ENCODE measurements at places on chromosomes 4 and X.

- no peak for DNase-seq
Observed at GRCh38 chr4:174066611-174067205, 216.8 kb downstream of the FBXO8 start.

DNA sequence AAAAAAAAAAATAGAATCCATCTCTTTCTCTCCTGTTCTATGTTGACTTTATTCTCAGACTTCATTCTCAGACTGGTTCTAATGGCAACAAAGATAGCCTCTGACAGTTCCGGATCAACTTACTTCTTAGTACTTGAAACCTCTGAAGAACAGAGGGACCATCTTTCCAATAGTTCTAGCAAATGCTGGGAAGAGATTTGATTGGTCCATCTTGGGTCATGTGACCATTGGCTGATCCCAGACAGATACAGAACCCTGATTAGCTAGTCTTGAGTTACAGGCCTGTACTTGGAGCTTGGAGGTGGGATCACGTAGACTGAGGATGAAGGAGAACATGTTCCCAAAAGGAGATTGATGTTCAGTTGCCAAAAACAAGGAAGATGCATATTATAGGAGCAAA, 66.9 kb upstream of the STIM2 start:
- DNase-seq = no peak

DNA sequence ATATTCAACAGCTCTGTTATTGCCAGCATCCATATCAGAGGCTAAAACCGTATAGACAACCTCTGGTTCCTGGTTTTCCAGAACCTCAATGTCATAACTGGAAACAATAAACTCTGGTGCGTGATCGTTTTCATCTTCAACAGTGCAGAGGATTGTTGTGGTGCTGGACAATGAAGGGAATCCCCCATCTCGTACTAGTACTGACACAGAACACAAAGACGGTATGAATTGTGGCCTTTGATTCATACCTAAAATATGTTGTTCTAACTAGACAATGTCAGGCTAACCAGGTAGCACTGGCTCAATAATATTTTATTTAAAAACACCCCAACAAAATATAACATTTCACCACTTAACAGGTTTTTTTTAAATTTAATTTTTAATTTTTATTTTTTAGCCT, 186.9 kb downstream of the DCHS2 start:
- DNase-seq = peak; percentile 13

DNA sequence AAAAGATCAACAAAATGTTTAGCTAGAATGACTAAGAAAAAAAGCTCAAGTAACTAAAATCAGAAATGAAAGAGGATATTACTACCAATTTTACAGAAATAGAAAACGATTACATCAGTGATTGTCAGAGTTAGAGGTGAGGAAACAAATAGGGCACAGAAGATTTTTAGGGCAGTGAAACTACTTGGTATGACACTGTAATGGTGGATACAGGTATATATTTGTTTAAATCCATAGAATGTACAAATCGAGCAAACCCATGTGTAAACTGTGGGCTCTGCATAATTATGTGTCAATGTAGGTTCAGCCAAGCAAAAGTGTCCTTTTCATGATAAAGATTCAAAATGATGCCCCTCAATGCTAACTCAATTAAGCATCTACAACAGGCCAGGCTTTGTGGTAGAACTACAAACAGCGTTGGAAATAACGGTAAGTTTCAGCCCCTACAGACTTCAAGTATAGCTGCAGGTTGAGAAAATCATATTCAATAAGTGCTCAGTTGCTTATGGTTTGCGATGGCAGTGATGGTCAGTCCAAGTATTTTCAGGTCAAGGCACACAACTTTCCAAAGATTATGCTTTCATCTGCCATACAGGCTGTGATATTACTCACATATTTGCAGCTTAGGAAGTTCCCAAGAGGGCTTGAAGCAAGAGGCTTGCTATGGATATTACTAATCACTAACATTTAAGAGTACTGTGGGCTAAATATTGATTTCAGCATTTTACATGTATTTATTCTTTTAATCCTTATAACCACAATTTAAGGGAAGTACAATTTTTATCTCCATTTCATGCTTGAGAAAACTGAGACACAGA, 158.6 kb downstream of the TET2 start:
- no peak for DNase-seq

- DNase-seq = peak; percentile 58
Observed at GRCh38 chr4:105058177-105058812, 88.4 kb upstream of the TET2 start.

- no peak for DNase-seq
Observed at GRCh38 chr4:8312976-8313375, 43.4 kb downstream of the HTRA3 start.

- no peak for DNase-seq
Observed at GRCh38 chrX:55919367-55920221, 202.0 kb downstream of the RRAGB start.

DNA sequence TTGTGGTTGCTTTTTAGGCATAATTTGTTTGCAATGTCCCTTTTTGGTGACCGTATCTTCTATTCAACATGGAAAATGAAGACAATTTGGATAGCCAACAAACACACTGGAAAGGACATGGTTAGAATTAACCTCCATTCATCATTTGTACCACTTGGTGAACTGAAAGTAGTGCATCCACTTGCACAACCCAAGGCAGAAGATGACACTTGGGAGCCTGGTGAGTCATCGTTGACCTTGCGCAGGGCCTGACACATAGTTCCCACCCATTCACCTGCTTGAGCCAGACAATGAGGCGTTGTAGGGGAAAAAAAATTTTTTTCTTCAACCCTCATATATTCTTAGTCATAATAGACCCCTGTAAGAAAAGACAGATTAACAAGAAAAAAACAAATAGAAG, 32.4 kb downstream of the EGF start:
- DNase-seq = peak; percentile 48

- no peak for DNase-seq
Observed at GRCh38 chrX:51862920-51863319, 30.5 kb upstream of the MAGED1 start.

- no peak for DNase-seq
Observed at GRCh38 chr4:120544838-120545237, 377.7 kb downstream of the PRDM5 start.

GRCh38 chr4:10095296-10095991, 21.2 kb downstream of the WDR1 start:
- DNase-seq = peak; percentile 4

DNA sequence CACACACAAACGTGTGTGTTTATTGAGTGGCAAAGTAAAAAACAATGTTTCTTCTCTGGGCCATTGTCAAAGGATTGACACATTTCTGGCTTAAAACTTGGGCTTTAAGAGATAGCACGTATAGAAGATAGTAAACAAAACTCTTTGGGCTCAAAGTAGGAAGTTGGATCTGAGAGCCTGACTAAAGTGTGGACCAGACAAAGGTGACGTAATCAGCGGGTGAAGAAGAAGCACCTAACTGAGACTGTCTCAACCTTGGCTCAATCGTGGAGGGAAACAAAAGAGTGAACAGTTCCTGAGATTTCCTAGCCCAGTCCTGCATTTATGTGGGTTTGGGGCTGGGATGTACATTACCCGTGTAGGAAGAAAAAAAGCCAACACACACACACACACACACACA, 13.7 kb downstream of the PFKFB1 start:
- DNase-seq = no peak

GRCh38 chrX:106284431-106285025, 116.4 kb downstream of the PWWP3B start:
- no peak for DNase-seq

DNA sequence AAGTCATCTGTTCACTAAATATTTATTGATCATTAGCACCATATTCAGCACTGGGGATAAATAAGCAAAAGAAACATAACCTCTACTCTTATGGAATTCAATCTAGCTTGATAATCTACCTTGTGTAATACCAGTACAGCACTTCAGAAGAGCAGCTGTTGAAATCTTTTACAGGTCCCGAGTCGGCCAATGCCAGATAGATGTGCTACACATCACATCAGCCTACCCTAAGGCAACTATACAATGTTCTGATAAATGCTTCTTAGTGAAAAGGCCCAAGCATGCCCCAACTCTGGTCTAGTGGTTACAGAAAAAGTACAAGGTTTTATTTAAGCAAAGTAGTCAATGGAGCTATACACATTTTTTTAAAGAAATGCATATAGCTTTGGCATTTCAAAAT, 68.7 kb downstream of the MAPK10 start:
- DNase-seq = no peak

DNA sequence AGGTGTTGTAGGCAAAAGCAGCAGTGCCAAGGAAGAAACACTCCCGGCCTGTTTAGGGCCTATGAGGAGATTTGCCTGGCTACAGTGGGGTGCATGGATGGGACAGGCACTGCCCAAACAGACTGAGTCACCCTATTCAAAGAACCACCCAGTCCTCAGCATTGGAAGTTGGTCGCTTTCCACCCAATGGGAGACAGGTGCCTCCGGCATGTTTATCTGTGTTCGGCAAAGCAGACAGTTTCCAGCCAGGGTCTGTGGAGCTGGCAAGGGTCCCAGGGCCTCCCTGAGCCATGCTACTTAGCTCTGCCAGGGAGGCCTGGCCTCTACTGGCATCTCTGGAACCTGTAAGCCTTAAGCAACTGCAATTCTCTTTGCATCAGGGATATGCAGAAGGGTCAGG, 165.1 kb upstream of the ATP6AP2 start:
- DNase-seq = no peak
